ENCODE measurements at places on chromosomes 4 and X.

- no peaks in the 10 kb centered on the region for H3K4me1 ChIP-seq
- H3K4me3 ChIP-seq = peak overlapping the region; percentile 27
- no peak for DNase-seq
- no peaks in the 10 kb centered on the region for H3K36me3 ChIP-seq
Measured at GRCh38 chr4:45350438-45350837, 624.1 kb upstream of the GNPDA2 start.

DNA sequence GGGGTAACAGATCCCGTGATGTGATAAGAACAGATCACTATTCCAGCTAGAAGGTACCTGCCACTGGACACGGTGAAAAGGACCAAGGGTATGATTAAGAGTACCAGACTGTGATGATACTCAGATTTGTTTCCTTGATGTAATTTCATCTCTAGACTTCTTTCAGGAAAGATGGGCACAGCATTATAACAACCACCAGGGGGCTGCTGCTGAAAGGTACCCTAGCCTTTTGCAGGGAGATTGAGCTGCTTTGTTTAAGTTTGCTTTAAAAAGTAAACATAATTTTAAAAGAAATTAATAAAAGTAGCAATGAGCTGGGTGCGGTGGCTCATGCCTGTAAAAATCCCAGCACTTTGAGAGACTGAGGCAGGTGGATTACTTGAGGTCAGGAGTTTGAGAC is 145.4 kb downstream of the EMCN start:
- no peaks in the 10 kb centered on the region for H3K4me1 ChIP-seq
- no peak overlapping the region for H3K4me3 ChIP-seq
- H3K36me3 ChIP-seq = no peaks in the 10 kb centered on the region
- no peak for DNase-seq

- H3K27me3 ChIP-seq = no peaks in the 10 kb centered on the region
- no peaks in the 10 kb centered on the region for H3K4me1 ChIP-seq
- DNase-seq = no peak
- no peak overlapping the region for H3K27ac ChIP-seq
Measured at GRCh38 chrX:108306086-108306485, 132.1 kb downstream of the COL4A6 start.

- H3K4me1 ChIP-seq = no peaks in the 10 kb centered on the region
- DNase-seq = no peak
- no peak overlapping the region for H3K27ac ChIP-seq
- no peaks in the 10 kb centered on the region for H3K27me3 ChIP-seq
- H3K36me3 ChIP-seq = no peaks in the 10 kb centered on the region
- no peak overlapping the region for H3K4me3 ChIP-seq
Measured at GRCh38 chr4:96407738-96408463, 568.0 kb downstream of the PDHA2 start.

DNA sequence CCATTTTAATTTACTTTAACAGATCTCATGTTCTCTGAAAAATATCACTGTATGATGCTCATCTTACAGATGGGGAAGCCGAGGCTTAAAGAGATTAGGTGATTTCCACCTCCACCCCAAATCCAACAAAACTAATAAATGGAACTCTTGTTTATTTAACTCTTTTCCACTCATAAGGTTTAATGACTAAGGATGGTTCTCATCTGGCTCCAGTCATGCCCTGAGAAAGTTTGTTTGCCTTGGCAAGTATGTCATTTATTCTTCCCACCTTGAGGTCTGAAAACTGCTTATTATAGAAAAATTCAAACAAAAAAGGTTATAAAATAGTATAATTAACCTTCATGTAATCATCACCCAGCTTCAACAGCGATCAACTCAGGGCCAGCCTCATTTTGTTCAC is 56.3 kb downstream of the PPEF2 start:
- H3K27me3 ChIP-seq = no peaks in the 10 kb centered on the region
- H3K36me3 ChIP-seq = no peaks in the 10 kb centered on the region
- no peak overlapping the region for H3K4me3 ChIP-seq
- no peak overlapping the region for H3K27ac ChIP-seq

Measured in upper lobe of right lung (tissue), 1 donor.